NCI-H187 (cell line): ENCODE measurements at places on chromosomes 5 and 9.

- DNase-seq, result no peak
Measured at GRCh38 chr9:112556497-112557442, 70.1 kb downstream of the KIAA1958 start.

GRCh38 chr9:117021906-117022305, 334.8 kb downstream of the TRIM32 start:
- DNase-seq, result no peak

DNA sequence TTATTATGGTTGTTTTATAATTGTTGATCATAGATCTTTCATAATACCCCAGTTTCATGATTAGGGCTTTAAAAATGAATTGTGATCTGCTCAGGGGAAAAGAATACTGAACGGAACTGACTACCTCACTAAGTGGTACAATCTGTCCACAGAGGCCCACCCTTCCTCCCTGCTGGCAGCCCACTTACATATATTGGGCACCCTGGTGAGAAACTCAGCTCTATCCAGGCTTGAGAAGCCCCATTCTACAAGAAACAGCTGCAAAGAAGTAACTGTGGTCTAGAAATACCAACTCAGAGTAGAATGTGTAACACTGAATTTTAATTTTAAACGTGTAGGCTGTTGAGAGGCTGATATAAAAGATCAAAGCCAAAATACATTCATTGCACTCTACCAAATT, 46.9 kb downstream of the TSSK1B start:
- no peak for DNase-seq

- DNase-seq, result peak; percentile 73
Measured at GRCh38 chr9:101028346-101029314, at the start of gene PLPPR1. Gene PLPPR1 (plus strand): TSS chr9:101028727.

DNA sequence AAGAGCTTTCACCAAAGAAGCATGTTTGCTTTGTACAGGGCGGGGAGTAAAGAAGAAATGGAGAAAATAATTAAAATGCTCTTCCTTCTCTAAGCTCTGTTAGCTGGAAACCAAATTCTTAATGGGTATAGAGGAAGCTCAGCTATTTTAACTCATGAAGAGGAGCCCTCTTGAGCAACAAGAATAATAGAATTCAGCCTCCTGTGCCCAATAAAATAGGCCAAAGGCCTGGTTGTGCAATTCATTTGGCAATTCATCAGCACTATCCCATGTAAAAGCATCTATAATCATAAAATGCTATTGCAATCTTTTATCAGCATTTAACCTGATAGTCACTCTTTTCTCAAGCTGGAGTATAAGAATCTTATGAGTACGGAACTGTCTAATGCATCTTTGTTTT, 133.6 kb upstream of the CDH6 start:
- DNase-seq, result no peak

GRCh38 chr9:137313956-137314560, 12.0 kb upstream of the NRARP start:
- no peak for DNase-seq

DNA sequence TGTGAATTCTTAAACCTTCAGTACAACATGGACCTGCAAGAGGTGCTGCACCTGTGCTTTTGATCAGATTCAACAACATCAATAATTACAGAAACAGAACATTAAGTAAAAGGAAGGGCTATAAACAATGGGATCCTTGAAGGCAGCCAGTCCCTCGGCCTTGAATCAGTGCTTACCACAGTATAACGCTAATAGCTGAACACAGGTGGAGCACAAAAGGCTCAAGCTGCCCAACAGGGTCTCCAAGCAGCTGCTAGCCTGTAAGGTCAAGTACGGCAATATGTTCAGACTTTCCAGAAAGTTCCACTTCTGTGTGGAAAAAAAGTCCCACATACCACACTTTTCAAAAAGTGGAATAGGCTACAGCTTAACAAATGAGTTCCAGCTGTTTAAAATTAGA, 61.9 kb upstream of the ITGA1 start:
- no peak for DNase-seq

DNA sequence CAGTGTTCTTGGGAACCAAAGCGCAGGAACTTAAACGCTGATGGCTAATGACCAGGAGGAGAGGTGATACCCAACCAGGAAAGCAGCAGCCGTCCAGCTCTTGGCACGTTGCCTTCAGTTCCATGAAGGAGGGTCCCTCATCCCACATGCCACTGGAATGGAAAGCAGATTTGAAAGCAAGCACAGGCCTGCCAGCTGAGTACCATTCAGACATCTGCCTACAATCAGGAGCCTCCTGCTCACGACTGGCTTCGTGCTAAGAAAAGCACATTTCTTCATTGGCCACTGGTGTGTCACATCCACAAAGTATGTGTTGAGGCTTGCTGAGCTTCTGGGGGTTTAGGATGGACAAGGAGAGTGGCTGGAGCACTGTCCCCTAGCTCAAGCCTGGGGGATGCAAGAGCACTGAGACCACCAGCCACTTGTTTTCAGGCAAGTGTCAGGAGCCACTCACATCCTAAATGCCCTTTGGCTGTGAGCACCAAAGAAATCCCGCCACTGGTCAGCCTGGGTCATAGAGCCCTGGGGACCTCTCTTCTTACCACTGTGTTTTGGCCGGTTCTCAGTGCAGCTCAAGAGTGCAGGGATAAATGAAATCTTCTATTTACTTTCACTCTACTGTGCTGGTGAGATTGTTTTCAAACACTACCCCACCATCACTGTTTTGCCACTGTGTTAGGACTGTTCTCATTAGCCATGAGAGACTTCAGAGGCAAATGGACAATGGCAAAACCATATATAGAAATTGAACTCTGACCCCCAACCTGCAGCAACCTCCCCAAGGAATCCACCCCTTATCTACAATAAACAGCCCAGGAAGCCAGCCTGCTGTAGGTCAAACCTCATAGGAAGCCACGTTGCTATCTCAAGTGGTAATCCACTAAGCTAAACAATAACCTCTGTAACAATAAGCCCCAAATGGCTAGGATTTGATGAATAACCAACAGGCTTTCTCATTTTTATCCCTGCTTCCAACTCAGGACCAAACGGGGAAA, 58.3 kb downstream of the MTX3 start:
- DNase-seq, result no peak

DNA sequence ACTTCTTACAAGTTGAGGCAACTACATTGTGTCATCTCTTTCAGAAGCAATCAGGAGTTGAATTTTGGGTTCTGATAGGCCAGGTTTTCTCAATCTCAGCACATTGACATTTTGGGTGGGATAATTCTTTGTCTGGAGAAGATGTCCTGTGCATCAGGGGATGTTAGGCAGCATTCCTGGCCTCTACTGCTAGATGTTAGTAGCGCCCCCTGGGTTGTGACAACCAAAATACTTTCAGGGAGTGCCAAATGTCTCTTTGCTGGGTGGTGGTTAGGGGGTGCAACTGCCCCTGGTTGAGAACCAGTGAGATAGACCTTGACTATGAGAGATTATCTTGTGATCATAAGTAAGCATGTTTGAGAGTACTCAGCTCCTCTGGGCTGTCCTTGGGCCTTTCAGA, 164.3 kb upstream of the KLF9 start:
- DNase-seq, result no peak

- no peak for DNase-seq
Measured at GRCh38 chr9:131500939-131501541, 1.7 kb upstream of the POMT1 start.

GRCh38 chr9:23538461-23539003, 287.5 kb downstream of the ELAVL2 start:
- no peak for DNase-seq

DNA sequence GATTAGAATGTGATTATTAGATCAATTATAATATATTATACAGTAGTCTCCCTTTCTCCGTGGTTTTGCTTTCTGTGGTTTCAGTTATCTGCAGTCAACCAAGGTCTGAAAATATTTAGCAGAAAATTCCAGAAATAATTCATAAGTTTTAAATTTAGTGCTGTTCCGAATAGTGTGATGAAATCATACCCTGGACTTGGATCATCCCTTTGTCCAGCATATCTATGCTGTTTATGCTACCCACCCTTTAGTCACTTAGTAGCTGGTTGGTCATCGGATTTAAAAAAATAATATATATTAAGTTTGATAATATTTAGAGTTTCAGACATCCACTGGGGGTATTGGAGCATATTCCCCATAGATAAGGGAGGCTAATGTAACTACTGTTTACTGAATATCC, 19.6 kb downstream of the RMI1 start:
- no peak for DNase-seq

- DNase-seq, result no peak
Measured at GRCh38 chr9:135240871-135241311, 153.4 kb downstream of the OLFM1 start.

GRCh38 chr9:114779352-114779845, 26.4 kb downstream of the TNFSF15 start:
- no peak for DNase-seq

DNA sequence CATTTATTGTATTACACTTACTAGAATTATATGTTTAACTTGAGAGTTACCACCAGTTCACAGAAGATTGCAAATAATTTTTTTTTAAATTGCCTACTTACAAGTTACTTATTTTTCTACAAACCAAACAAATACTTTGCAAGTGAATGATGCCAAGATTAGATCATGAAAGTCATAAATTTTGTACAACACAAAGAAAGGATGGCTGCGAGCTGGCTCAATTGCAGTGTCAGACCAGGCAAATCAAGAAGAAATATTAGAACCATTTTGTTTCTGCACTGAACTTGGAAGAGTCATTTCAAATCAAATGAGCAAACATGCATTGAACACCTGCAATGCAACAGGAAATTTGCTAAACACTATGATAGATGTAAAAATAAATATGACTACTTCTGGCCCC, 97.3 kb downstream of the PLCXD3 start:
- DNase-seq, result no peak

DNA sequence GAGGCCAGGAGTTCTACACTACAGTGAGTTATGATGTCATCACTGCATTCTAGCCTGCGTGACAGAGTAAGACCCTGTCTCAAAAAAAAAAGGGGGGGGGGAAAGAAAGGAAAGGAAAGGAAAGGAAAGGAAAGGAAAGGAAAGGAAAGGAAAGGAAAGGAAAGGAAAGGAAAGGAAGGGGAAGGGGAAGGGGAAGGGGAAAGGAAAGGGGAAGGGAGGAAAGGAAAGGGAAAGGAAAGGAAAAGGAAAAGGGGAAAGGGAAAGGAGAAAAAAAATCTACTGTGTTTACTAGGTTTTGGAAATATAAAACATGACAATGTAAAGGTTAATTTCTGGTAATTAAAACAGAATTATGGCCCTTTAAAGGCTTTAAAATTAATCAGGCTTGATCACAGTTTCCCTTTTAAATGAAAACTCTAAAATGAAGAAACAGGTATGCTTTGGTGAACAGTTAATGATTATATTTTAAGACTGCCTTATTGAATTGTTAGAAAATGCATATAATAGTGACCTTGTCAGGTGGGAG, 131.9 kb upstream of the POU5F2 start:
- no peak for DNase-seq

DNA sequence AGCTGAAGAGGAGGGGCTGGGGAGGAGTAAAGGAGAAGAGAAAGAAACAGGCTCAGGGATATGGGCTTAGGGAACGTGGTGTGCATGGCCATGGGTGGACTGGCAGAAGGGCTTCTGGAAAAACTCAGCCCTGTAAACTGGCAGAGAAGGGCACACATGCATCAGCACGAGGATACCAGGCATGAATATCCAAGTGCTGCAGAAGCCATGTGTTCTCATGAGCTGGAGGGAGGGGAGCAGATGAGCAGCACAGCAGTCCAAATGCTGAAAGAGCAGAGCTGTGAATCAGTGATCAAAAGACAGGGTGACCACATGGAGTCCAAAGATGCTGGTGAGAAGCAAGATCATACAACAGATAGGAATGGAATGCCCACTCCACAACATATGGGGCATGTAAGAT, 72.3 kb downstream of the SEMA5A start:
- DNase-seq, result no peak

DNA sequence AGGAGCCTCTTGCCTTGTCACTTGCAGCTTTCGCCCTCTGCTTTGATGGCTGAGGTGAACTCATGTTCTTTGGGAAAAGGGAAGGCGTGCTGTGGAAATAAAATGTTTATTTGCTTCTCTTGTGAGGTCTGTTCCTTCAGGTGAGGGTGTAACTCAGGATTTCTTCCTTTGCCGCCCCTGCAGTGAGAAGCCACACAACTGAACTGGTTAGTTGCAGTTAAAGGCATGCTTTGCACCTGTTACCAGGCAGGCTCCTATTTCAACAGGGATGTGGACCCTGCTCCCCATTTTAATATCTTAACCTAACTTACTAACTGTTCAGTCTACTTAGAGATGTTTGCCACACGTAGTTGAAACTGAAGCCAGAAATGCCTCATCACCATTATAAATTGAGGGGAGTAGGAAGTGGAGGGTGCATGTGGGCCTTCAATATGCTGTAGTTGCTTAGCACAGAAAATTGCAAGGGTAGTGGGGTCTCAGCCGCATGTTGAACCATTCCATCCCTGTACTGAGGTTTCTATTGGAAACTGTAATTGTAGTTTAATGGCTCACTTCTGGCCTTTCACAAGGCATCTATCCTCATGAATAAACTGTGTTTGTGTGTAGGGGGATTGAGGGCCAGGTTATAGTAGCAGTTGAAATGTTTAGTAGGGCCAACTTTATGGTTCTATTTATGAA, 7.9 kb downstream of the RACK1 start:
- no peak for DNase-seq

DNA sequence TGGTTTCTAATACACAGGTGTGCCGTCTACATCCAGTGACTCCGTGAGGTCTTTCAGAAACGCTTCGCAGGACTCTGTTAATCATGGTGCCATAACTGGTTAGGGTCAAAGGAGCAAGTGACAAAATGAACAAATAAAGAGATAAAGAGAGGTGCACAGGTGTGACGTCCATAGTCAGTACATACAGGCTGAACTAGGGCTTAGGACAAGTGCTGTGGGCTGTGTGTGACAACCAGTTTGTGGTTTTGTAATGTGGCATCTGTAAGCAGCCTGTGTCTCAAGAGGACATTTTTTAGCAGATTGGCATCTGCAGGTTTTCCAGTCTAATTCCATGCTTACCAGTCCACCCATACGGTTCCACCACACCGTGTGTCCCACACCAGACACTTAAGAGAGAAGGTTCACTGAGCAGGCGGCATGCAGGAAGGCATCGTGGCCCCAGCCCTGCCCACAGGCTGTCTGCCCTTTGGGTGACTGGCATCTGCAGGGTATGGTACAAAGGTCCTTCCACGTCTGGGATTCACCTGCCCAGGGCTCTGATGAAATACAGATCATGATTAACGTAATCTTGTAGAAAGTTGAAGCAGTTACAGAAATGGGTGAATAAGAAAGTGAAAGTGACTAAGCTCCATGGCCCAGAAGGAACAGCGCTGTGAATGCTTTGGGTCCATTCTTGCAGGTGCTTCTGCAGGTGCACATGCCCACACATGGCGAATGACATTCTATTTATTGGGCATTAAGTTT, 26.9 kb downstream of the SRD5A1 start:
- no peak for DNase-seq

GRCh38 chr5:93246090-93246855, 334.7 kb downstream of the NR2F1-AS1 start:
- no peak for DNase-seq

DNA sequence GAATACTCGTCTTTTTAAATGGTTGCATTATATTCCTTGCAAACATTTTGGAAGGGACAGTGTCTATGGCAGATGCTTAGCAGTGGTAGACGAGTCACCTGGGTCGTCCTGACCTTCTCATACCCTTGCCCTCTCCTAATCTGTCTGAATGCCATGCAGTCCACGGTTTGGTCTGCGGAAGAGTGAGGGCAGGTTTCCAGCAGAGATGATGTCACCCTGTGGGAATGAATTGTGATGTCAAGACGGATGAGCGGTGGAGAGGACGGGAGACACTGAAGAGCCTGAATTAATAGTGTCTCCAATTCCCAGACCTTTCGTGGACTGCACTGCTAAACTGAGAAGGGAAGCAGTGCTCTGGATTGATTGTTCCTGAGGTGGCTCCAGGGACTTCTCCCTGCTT, 329.0 kb upstream of the PANK3 start:
- no peak for DNase-seq
